ENCODE measurements at places on chromosomes 16 and 17.
A peak's percentile ranks its signal among the peaks of the same experiment; 100 is the strongest.

DNA sequence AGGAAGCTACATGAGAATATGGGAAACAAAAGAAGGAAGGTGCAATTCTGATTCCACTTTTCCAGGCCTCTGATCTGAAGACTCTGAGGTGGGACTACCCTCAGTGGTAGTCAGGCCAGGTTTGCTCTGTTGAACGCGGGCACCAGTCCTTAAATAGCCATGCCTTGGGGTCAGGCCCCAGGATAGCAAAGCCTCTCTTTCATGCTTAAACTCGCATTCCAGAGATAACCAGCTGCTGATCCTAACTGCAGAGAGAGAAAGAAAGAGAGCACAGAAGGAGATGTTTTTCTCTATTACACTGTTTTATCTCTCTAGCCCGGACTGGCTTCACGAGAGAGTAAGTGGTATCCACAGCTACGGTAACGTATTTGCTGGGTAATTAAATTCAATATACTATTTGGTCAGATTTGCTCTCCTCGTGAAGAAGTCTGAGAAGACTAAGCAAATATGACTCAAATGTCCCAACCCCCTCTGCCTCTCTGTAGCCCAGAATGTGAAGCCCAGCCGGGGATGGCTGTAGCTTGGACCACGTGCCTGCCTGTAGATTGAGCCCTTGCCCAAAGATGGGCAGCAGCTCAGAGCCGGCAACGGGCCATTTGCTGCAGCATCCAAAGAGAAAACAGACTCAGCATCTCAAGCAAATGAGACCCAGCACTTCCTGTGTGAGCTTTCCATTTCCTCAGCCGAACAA is 122.2 kb downstream of the SMG6 start:
- peak overlapping the region; percentile 76 for H3K27ac ChIP-seq
- H3K4me1 ChIP-seq, result peaks cover 49% of the 10 kb centered on the region
- H3K36me3 ChIP-seq, result peaks cover 10% of the 10 kb centered on the region
- H3K27me3 ChIP-seq, result no peaks in the 10 kb centered on the region

GRCh38 chr16:10964891-10965326 is 20.5 kb downstream of the CLEC16A start:
- no peaks in the 10 kb centered on the region for H3K27me3 ChIP-seq
- no peaks in the 10 kb centered on the region for H3K4me1 ChIP-seq
- no peak overlapping the region for H3K4me3 ChIP-seq
- no peak overlapping the region for H3K27ac ChIP-seq

- DNase-seq, result no peak
- no peaks in the 10 kb centered on the region for H3K4me1 ChIP-seq
- no peaks in the 10 kb centered on the region for H3K36me3 ChIP-seq
- H3K4me3 ChIP-seq, result no peak overlapping the region
Observed at GRCh38 chr16:85428899-85429775, 184.0 kb upstream of the GSE1 start.

GRCh38 chr16:87101903-87102302 is 215.3 kb downstream of the C16orf95 start:
- no peaks in the 10 kb centered on the region for H3K27me3 ChIP-seq
- DNase-seq, result no peak
- H3K27ac ChIP-seq, result no peak overlapping the region
- no peaks in the 10 kb centered on the region for H3K4me1 ChIP-seq
- no peak overlapping the region for H3K4me3 ChIP-seq

GRCh38 chr17:499951-500461 is 147.4 kb upstream of the RPH3AL start:
- no peak for DNase-seq
- H3K36me3 ChIP-seq, result no peaks in the 10 kb centered on the region
- H3K4me1 ChIP-seq, result no peaks in the 10 kb centered on the region
- H3K27me3 ChIP-seq, result no peaks in the 10 kb centered on the region
- no peak overlapping the region for H3K4me3 ChIP-seq
- no peak overlapping the region for H3K27ac ChIP-seq

- H3K27me3 ChIP-seq, result no peaks in the 10 kb centered on the region
- no peaks in the 10 kb centered on the region for H3K36me3 ChIP-seq
- H3K4me3 ChIP-seq, result no peak overlapping the region
- H3K27ac ChIP-seq, result no peak overlapping the region
Observed at GRCh38 chr17:78664476-78665386, 87.5 kb upstream of the DNAH17 start.

DNA sequence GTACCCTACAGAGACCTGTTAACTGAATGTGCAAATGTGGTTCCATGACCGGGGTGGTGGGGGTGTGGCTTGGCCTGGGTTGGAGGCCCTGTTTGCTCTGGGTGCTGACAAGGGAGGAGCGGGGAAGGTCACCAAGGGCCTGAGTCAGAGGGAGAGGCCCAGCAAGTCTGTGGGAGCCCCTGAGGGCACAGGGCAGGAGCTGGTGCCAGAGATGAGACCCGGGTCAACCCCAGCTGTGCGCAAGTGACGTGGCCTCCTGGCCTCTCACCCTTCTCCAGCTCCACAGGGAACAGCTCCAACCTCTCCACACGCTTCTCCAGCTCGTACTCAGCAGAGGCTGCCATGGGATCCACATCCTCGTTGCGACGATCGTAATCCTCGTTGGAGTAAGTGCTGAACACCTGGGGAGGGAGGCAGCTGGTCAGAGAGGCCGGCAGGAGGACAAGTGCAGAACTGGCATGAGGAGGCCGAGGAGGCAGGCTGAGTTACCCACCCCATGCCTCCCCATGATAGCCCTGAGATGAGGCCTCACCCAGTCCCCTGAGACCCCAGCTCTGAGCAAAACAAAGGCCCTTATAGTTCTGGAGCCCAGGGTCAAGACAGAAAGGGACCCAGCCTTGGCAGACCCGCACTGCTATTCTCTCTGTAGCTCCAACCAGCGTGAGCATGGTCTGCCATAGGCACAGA is 5.5 kb downstream of the PPP1R9B start:
- H3K27me3 ChIP-seq, result no peaks in the 10 kb centered on the region
- H3K36me3 ChIP-seq, result peaks cover 50% of the 10 kb centered on the region
- H3K27ac ChIP-seq, result peak overlapping the region; percentile 92
- no peak for DNase-seq

DNA sequence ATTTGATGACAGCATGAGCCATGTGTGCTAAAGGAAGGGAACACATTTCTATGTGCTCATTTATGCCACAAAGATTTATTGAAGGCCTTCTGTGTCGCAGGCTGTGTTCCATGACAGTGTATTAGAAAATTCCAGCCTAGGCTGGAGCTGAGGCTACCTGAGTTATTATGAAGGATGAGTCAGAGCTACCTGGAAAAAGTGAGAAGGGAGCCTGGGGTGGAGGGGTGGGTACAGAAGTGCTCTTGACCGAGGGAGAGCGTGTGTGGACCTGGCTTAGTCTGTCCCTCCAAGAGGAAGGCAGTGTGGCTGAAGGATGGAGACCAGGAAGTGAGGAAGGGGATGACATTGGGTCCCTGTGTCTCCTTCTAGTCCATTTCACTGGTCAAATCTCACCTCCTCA is 98.3 kb downstream of the N4BP1 start:
- no peak overlapping the region for H3K4me3 ChIP-seq
- H3K27ac ChIP-seq, result no peak overlapping the region
- no peaks in the 10 kb centered on the region for H3K4me1 ChIP-seq

- no peak for DNase-seq
- H3K27ac ChIP-seq, result no peak overlapping the region
- H3K27me3 ChIP-seq, result no peaks in the 10 kb centered on the region
- no peaks in the 10 kb centered on the region for H3K36me3 ChIP-seq
- no peaks in the 10 kb centered on the region for H3K4me1 ChIP-seq
Observed at GRCh38 chr17:58480090-58480489, 8.1 kb downstream of the HSF5 start.
